ENCODE measurements at places on chromosomes 7 and 10.

DNA sequence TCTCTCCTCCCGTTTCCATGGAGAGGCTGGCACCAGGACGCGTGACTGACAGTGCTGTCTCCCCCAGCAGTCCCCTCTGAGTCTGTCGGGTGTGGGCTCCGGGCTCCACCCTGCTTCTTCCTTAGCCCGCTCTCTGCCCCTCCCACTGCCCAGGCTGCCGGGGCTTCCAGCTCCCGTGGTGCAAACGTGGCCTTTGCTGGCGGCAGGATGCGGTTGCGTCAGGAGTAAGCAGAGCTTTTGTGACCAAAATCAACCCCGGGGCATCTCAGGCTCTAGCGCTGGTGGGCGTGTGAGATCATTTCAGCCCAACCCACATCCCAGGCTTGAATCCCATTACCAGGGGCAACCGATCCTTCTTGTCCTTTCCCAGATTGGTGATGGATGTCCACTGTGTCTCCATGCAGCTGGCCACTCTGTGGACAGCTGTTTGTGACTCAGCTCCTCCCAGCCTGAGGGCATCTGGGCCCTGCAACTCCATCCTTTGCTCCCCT is 28.2 kb downstream of the PTPRE start:
- DNase-seq: no peak

DNA sequence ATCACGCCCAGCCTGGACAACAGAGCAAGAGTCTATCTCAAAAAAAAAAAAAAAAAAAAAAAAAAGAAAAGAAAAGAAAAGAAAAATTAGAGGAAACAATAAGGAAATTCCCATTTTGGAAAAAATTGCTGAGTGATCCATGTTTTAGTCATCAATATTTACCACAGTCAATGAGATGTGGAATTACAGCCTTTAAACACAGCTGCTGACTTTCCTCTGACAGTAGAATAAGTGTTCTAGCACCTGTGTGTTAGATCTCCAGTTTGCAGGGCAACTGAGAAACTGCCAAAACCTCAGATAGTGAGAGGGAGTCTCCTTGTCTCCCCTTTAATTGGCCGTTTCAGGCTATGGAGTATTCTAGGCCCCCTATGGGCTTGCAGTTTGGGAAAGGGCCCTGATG is 520.1 kb downstream of the KCNMA1 start:
- DNase-seq: no peak

DNA sequence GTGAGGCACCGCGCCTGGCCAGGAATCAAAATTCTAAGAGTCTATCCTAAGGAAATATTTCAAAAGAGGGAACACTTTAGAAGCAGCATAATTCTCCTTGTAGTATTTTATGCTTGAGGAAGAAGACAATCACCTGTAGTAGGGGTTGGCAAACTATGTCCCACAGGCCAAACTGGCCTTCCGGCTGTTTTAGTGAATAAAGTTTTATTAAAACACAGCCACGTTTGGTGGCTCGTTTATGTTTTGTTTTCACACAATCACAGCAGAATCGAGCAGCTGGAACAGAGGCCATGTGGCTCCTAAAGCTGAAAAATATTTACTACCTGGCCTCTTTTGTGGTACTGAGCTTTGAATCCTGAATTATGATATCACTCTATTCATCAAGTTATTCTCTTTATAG is 131.7 kb upstream of the TNS3 start:
- DNase-seq: no peak

DNA sequence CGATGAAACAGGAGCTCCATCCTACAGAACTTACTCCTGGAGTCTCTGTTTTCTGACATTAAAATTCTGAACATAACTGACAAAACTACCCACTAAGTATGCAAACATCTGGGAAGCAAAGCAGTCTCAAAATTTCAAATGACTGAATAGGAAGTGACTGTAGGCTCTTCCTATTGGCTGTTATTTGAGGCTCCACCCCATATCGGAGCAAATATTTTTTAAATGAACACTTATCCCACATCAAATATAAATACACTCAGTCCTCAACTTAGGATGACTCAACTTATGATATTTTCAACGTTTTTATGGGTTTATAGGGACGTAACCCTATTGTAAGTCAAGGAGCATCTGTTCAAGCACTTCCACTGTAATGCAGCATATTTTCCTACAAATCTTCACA is 8.8 kb downstream of the HSPA12A start:
- no peak for DNase-seq

DNA sequence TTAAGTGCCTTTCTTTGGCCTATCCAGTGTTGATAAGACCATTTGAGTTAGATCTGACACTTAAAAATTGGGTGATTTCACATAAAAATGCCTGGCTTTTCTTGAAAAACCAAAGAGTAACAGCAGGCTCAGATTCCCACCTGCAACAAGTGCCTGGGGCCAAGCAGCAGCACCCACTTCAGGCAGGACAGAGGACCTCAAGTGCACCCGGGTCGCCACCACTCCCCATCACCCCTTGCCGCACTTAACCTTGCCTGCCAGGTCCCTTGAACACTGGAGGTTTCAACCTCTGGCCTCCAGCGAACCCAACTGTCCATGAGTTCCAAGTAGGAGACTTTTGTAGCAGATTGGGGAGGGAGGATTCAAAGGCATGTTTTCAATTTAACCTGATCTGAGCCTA is 30.8 kb downstream of the PDIA4 start:
- DNase-seq: no peak

DNA sequence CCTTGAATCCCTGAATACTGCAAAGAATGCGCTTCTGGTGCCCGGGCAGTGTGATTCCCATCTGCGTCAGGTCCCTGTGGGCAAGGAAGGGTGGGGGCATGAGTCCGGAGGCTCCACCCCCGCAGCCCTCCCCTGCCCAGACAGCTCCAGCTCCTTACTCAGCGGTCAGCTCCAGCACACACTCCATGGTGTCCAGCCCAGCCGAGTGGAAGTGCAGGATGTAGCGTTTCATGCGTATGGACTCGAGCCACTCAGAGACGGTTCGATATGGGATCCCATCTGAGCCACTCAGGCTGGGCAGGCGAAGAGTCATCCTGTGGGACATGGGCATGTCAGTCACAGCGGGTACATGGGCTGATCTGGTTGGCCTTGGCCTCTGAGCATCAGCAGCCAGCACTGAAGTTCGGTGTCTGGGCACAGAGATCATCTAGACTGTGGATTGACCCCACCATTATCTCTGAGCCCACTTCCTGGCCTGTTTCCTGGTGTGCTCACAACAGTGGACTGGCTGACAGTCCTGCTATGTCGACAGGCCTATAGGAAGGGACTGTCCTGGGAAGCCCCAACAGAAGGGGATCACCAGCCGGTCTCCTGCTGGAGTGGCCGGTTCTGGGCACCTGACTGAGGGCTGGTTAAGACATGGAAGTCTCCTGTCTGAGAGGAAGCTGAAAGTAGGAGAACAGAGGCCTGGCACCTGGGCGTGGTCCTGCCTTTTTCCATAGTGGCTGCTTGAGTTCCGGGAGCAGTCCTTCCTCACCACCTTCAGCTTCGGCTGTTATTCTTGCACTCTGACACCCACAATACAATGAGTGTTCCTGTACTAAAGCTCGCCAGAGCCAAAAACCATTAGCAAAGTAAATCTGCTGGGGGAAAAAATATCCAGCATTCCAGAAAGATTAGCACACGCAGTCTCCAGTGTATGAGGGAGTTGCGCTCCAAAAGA is 10.6 kb downstream of the ZYX start:
- no peak for DNase-seq

All from MG63 (cell line).